ENCODE measurements at places on chromosomes 5 and 9. TPM values are rescaled to one million over a fixed set of nuclear protein-coding genes. Genes with fewer than 3 reads are reported as not detected.

LCN12 gene
- not detected for total RNA-seq

C1QTNF3 gene
- 1.8 TPM for total RNA-seq

SPTAN1 gene
- total RNA-seq: 13.7 TPM

SLC25A46 gene
- 33.1 TPM for total RNA-seq

BARX1 gene
- not detected for total RNA-seq

ANKRD31 gene
- total RNA-seq: 0.04 TPM

CFAP77 gene
- not detected for total RNA-seq

ZNF484 gene
- 2.7 TPM for total RNA-seq

SLC44A1 gene
- 0.83 TPM for total RNA-seq

SEMA4D gene
- 5.1 TPM for total RNA-seq

TRIM36 gene
- 0.51 TPM for total RNA-seq

LRRTM2 gene
- not detected for total RNA-seq

HSD17B3 gene
- total RNA-seq: not detected

KCTD16 gene
- not detected for total RNA-seq

CFAP90 gene
- total RNA-seq: not detected

ACOT12 gene
- total RNA-seq: not detected

CD74 gene
- 4.8 TPM for total RNA-seq

WDR31 gene
- total RNA-seq: 1.4 TPM

MORN5 gene
- total RNA-seq: not detected

RALGDS gene
- total RNA-seq: 28.6 TPM

MUSK gene
- not detected for total RNA-seq

STOM gene
- total RNA-seq: 56.7 TPM

EIF4EBP3 gene
- 7.7 TPM for total RNA-seq

SLC2A8 gene
- total RNA-seq: 10.3 TPM

KIAA1958 gene
- 16.0 TPM for total RNA-seq

GLDC gene
- total RNA-seq: 0.27 TPM

LPAR1 gene
- 0.13 TPM for total RNA-seq

IFNA2 gene
- total RNA-seq: not detected

GALT gene
- 21.3 TPM for total RNA-seq

TRPM6 gene
- total RNA-seq: 0.11 TPM

CER1 gene
- not detected for total RNA-seq

C5orf52 gene
- not detected for total RNA-seq

CNOT6 gene
- total RNA-seq: 32.4 TPM

C1QTNF2 gene
- total RNA-seq: not detected

FBLL1 gene
- not detected for total RNA-seq

CEL gene
- total RNA-seq: 3.0 TPM

NR2F1-AS1 gene
- total RNA-seq: not detected

MSMP gene
- 0.60 TPM for total RNA-seq

ERCC8 gene
- 15.6 TPM for total RNA-seq

DENND4C gene
- 13.9 TPM for total RNA-seq

SLC2A6 gene
- total RNA-seq: 0.38 TPM

ABL1 gene
- 130 TPM for total RNA-seq

SPINK7 gene
- not detected for total RNA-seq

SNAPC3 gene
- total RNA-seq: 16.0 TPM

INSYN2B gene
- not detected for total RNA-seq

TRIM14 gene
- total RNA-seq: 41.0 TPM

CTSL gene
- 76.4 TPM for total RNA-seq

GPR150 gene
- total RNA-seq: not detected

ZCCHC10 gene
- 37.6 TPM for total RNA-seq

Measured in K562 (cell line).